Posterior vena cava (tissue), 2 donors: ENCODE measurements at places on chromosomes 4 and X.
A peak's percentile ranks its signal among the peaks of the same experiment; 100 is the strongest.

DNA sequence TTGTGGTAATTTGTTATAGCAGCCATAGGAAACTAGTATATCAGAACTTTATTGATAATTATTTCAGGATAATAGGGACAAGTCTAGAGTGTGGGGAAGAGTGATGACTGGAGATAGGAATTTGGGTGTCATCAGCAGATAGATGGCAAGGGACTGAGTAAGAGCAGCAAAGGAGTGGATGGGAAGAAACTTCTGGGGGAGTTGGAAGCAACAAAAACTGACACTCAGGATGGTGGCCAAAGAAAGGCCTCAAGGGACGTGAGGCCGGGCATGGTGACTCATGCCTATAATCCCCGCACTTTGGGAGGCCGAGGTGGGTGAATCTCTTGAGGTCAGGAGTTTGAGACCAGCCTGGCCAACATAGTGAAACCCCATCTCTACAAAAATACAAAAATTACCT lies 9.1 kb upstream of the SLC25A5 start:
- no peak for DNase-seq

GRCh38 chrX:15848576-15848975 lies 6.0 kb downstream of the AP1S2 start:
- DNase-seq = no peak

- no peak for DNase-seq
Observed at GRCh38 chr4:96729641-96730040, 889.7 kb downstream of the PDHA2 start.

DNA sequence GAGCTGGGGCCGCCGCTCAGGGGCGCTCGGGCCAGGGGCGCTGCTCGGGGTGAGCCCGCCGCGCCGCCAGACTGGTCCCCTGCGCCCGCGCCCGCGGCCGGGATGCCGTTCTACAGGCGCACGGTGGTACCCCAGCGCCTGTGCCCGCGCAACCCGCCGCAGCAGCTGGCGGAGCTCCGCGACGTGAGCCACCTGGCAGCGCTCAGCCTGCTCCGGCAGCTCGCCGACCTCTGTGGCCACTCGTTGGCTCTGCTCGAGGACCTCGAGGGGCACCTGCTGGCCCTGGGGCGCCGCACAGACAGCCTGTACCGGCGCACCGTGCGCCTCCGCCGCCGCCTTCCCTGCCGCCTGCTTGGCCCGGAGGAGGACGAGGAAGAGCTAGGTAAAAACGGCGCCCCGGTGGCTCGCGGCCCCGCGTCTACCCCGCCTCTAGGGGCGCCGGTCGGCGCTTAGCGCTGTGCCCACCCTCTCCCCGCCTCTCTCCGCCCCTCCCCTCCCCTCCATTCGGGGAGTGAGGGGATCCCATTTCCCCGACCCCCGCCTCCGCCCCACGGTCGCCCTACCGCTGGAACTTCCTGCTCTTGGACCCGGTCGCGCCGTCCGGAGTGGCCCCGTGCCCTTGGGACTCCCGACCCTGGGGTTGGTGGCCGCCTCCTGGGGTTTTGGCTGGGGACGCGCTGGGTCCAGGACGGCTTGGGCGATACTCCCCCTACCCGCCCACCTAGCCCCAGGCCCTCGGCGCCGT lies 513 bp downstream of the NHSL2 start:
- DNase-seq = no peak

GRCh38 chrX:107571296-107571998 lies 56.9 kb upstream of the PRPS1 start:
- DNase-seq = peak; percentile 86

- DNase-seq = no peak
Observed at GRCh38 chrX:4656419-4656818, 943.0 kb upstream of the PRKX start.

DNA sequence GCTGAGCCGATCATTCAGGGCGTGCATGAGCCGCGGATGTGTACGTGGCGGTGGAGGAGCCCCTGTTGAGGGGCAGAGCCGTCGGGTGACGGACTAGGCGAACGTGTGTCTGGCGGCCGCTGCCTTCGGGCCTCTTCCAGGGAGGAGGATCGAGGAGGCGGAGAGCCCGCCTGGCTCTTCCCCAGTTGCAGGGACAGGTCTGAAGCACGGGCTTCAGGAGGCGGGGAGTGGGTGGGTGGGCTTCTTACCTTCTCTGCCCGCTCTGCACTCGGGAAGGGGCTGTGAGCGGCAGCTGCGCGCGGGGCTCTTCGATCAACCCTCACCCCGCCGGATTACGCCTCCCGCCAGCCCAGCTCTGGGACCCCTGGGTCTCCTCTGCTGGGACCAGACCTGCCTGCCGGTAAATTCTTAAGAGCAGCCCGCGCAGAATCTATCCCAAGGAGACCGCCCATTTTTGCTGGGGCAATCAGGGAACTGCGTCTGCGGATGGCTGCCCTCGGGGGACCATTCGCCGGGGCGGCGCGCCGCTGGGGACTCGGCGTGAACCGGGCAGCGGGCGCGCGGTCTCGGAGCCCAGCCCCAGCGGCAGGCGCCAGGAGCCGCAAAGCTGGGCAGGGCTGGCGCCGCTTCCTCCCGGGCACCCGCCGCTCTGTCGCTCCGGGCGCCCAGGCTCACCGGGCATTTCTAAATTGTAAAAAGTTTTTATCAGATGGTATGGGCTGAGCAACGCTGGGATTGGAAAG lies 4.9 kb downstream of the PLAC8 start:
- DNase-seq = no peak

DNA sequence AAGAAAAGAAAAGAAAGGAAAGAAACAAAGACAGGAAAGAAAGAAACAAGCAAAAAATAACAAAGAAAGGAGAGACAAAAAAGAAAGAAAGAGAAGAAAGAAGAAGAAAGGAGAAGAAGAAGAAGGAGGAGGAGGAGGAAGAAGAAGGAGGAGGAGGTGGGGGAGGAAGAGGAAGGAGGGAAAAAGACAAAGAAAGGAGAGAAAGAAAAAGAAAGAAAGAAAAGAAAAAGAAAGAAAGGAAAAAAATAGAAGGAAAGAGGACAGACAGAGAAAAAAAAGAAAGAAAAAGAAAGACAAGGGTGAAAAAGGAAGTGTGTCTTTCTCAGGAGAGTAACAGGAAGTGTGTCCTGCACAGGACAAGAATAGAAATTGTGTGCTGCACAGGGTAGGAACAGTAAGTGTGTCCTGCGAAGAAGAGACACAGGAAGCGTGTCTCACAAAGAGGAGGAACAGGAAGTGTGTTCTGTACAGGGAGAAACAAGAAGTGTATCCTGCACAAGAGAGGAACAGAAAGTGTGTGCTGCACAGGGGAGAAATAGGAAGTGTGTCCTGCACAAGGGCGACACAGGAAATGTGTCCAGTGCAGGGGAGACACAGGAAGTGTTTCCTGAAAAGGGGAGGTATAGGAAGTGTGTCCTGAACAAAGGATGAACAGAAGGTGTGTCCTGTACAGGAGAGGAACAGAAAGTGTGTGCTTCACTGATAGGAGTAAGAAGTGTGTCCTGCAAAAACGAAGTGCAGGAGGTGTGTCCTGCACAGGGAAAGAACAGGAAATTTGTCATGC lies 101.2 kb downstream of the ARSF start:
- DNase-seq = no peak

DNA sequence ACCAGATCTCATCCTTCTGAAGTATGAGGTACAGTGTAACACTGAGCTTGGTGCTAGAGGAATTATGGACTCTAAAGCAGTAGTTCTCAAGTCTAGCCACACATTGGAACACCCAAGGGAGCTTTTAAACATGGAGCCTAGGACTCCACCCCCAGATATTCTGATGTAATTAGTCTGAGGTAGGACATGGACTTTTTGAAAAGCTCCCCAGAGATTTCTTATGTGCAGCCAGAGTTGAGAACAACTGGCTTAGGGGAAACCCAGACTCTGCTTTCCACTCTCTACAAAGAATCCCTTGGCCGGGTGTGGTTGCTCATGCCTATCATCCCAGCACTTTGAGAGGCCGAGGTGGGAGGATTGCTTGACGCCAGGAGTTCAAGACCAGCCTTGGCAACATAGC lies 11.6 kb upstream of the GDPD2 start:
- no peak for DNase-seq

GRCh38 chr4:174928575-174929253 lies 10.6 kb downstream of the ADAM29 start:
- no peak for DNase-seq

DNA sequence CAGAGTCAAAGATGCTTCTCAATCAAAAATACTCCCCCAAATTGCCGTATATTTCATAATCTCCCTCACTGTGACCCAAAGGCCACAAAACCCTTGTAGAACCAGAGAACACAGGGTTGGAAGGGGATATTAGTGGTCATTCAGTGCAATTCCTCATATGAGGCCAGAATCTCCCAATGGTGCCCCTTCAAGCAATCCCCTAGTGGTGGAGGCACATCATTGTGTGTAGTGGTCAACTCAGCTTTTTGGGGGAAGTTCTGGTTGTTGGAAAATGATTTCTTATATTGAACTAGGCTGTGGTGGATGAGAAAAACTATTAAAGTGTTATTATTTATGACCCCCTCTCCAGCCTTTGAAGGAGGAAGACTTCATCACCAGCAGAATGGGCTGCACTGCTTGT lies 17.6 kb upstream of the BOD1L1 start:
- DNase-seq = no peak

GRCh38 chr4:70718811-70719604 lies 2.8 kb upstream of the RUFY3 start:
- no peak for DNase-seq

DNA sequence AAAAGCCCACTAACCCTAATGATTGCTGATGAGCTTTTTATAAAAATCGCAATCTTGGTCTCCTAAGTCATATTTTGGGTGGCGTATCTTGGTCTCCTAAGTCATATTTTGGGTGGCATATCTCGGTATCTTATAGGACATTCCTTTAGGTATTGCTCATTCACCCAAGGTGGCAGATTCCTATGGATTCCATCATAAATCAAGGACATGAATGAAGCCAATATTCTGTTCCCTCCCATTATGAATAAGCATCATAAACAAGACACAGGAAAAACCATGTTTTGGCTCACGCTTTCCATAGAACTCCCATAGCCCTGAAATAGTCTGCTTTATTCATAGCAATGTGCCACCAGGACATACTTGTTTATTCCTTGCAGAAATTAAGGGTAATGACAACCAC lies 95.0 kb upstream of the CD99 start:
- DNase-seq = no peak

DNA sequence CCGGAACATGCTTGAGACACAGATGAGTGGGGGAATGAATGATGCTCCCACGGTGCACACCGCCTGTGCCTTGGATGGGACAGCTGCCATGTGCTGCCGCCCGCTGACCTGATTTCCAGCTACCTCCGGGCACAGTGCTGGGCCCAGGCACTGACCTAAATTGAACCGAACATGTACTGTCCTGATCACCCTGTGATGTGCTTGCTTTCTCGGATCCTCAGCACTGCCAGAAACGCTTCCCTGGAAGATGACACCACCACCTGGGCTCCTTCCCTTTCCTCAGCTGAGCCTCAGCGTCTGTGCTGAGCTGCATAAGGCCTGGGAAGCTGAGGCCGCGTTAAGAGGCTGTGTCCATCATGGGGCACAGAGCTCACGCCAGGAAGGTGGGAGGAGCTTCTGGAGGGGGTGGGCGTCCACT lies 39.3 kb upstream of the MXD4 start:
- DNase-seq = peak; percentile 71

DNA sequence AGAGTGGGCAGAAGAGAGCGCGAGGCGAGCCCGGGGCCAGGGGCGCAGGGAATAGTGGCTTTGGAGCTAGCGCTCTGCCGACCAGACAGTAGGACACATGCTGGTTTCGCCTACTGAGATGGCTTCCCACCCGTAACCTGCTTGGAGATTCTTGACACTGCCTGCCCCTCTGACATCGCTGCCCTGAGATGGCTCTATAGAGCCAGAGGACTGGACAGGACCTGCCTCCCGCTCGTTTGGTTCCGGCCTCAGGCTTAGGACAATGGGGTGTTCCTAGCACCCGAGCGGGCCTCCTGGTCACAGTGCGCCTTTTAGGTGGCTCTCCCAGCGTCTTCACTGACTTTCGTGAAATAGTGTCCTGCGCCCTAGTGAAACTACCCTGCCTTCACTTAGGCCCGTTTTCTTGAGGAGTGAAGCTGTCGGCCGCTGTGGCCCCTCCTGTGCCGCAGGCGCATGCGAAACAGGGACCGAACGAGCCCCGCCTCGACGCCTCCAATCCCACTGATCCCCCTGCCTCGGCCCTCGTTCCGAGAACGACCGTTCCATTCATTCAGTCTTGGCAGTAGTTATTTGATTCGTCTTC lies 608 bp downstream of the TAF1 start:
- no peak for DNase-seq

- DNase-seq = no peak
Observed at GRCh38 chr4:26858947-26859401, 1.7 kb upstream of the STIM2 start.

DNA sequence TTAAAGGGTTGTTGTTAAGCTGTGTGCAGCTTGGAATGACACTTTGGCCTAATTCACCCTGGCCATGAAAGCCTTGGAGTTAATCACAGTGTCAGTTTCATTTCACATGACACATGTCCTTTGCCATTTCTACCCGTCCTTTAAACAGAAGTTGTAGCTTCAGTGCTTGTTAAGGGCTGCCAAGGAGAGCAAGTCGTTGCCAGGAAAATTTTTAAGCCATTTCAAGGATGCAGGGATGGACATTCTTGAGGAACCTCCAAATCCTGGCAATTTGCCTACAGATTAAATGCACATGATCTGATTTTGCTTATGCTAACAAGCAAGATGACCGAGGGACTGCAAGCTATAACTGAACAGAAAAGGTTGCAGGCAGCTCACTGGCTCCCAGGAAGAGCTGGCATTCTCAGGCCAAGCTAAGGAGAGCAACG lies 40.5 kb downstream of the SETD7 start:
- DNase-seq = no peak

DNA sequence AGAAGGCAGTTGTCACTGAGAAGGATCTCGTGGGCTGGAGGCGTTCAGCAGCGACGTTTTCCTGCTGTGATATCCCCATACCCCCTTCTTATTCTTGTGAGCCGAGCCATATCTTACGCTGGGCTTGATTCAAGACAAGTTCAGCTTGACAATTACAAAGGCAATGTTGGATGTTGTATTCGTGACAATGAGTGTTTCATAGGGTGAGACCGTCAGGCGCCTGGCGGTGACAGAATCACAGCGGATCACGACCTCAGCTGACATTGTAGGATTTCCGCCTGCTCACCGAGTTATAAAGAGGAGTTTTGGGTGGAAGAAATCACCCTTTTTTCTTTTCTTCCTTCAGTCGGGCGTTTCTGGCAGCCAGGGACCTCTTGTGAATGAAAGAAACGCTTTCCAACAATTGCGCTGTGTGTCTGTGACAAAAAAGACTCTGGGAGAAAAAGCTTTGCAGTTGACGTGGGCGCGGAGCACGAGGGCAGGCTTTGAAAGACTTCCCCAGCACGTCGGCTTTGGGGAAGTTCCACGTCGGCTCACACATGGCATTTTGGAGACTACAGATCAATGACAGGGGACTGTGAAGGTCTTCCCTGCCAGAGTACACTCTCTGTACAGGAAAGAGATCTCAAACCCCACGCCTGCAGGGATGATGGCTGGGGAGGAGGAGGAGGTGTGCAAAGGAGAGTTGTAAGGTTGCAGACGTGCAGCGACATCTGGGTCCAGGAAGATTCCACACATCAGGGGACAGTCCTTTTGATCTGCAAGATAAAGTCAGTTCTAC lies 135.4 kb downstream of the CRLF2 start:
- DNase-seq = peak; percentile 56

GRCh38 chrX:23514082-23514481 lies 153.2 kb upstream of the PRDX4 start:
- DNase-seq = no peak

- no peak for DNase-seq
Observed at GRCh38 chr4:86927843-86928395, 6.9 kb upstream of the AFF1 start.
